Stimulated activated CD4-positive, alpha-beta T cell treated with anti-CD3 and anti-CD28 coated beads, TNF-alpha, amount 100 ng/mL, for 4 hours (primary cell): ENCODE measurements at places on chromosomes 5 and 9.

DNA sequence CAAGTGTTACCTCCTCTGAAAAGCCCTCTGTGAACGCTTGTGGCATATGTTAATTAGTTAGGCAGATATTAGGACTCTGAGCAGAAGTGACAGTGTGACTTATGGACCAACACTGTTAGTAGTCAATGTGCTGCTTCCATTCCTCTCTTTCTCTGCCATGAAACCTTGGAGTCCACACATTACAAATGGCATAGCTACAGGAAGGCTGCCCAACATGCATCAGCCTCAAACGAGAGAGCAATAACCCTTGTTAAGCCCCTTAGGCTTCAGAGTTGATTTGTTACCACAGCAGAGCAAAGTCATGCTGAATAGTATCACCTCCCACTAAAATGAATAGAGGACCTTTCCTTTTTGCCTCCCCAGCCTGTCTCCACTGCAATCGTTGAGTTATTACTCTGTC lies 397.7 kb upstream of the SMARCA2 start:
- DNase-seq = no peak

DNA sequence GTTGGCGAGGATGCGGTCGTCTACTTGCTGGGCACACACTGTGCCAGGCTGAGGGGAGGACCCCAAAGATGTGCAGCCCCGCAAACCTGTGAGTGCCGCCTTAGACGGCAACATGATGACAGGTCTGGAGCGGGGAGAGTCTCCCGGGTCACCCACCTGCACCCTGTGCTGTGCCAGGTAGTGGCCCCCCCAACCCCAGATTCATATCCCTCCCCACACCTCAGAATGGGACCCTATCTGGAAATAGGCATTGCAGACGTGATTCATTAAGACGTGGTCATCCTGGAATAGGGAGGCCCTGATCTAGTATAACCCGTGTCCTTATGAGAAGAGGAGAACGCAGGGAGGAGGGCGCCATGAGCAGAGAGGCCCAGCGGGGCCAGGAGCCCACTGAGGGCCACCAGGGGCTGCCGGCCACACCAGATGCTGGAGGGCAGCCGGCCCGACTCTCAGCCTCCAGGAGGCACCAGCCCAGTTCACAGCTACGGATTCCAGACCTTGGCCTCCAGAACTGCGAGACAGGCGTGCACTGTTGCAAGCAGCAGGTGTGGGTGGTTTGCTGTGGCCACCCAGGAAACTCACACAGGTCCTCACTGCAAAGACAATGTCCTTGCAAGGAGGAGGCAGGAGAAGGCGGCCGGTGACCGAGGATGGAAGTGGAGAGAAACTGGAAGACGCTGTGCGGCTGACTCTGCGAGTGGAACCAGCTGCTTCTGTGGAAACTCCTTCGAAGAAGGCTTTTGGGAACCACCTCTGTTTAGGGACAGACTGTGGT lies 131.9 kb upstream of the LPCAT1 start:
- DNase-seq = no peak

- DNase-seq = no peak
Observed at GRCh38 chr5:55699041-55699688, 13.0 kb downstream of the SLC38A9 start.

GRCh38 chr5:18397371-18397770 lies 763.1 kb downstream of the TAF11L14 start:
- no peak for DNase-seq

DNA sequence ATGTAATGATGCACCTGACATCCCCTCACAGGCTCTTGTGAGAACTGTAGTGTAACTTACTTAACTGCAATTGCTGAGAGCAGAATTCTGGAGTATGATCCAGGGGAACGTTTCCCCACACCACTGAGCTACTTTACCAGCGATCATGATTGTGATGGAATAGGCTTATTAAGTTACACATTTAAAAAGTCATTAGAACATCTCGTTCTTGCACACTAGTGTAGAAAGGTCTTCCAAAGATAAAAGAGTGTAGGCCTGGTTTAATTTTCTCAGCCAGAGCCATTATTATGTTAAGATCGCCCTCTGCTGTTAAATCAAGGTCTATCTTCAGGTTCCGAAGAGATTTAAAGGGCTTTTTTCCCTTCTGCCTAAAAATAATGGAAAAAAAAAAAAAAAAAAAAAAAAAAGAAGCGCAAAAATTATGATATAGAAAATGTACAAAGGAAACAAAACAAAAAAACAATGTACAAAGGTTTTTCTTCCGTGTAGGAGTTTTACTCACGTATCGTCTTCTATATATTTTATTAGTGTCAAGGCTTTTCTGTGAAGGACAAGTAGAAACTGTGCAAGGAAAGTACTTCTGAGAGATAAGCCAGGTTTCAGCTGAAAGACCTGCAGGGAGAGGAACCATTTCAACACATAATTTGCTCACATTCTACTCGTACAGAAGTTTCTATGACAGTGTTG lies 18.6 kb upstream of the MOB3B start:
- no peak for DNase-seq

- no peak for DNase-seq
Observed at GRCh38 chr9:93033531-93033930, 25.0 kb upstream of the SUSD3 start.

DNA sequence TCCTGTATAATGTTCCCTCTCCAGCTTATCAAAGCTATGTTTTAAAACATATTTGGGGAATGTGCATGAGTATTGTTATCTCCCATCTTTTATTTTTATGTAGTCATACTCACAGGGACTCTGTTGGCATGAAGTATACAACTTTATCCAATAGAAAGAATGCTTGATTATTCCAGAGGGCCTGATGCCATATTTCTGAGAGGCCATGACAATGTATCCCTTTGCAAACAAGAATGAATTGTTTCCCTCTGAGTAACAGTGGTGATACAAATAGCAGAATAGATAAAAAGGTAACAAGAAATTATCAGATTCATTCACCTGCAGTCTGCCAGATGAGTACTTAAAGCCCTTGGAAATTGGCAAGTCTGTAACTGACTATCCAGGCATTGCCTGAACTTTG lies 125.9 kb downstream of the PLK2 start:
- no peak for DNase-seq

DNA sequence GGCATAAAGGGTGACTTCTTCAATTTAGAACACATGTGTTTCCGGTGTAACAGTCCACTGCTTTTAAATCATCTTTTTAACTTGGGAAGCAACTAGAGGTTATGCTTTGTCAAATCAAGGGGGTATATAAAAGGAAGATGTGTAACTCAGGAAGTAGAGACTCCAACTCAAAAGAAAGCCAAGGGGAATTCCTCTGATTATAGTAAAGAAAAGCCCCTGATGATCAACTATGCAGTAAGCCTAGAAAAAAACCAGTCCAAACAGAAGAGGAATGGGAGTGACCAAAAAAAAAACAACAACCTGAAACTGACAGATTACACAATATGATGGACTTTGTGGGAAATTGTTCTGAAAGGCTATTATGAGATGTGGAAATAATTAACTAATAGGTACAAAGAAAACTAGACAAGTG lies 90.3 kb downstream of the AK8 start:
- no peak for DNase-seq

DNA sequence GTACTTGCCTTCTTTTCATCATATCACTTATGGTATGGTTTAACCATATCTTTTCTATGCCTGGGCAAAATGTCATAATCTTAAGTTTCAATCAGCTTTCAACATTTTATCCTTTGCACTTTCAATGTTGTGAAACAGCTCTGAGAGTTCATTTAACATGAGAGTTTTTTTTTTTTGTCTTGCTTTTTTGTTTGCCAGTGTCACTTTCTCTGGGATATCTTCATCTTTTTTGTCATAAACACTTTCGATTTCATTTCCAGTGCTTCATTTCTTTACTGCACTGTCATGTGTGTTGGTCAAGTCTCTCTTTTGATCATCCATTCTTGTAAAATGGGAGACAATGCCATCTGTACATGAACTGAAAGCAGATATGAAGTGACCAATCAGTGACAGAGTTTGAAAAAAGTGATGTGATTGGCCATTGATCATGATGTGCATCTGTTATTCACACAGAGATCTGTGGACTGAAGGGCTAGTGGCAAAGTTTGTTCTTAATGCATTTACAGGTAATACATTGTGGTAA lies 7.5 kb upstream of the POU5F2 start:
- DNase-seq = no peak

DNA sequence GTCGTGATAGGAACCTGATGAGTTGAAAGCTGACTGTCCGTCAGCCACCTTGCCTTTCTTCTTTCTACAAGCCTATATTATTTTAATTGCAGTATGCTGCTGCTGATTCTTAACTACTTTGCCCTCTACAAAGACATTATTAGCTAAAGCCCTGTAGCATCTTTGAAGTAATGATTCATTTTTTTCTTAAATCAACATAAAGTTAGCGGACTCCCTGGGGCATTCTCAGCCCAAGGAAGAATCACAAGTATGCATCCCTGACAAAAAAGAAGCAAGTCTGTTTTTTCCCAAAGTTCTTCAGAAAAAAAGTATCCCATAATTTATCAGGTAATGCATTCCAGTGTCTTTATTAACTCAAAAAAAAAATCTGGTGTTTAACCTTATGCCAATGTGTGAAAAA lies 69.5 kb upstream of the TAS2R1 start:
- DNase-seq = no peak

DNA sequence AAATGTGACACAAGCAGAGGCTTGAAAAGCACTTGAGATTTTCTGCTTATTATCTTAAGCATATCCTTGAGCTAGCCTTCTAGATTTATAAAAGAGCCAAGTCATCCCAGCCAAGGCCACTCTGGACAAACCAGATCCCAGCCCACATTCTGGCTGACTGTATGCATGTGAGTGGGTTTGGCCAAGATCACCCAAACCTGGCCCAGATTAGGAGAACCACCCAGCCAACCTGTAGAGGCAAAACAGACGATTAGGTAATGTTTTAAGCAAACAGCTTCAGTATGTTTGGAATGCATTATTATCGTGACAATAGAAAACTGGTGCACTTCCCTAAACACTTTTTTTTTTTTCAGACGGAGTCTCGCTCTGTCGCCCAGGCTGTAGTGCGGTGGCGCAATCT lies 151.9 kb downstream of the SPATA31D1 start:
- DNase-seq = no peak

GRCh38 chr5:176856746-176857145 lies 42.4 kb downstream of the HK3 start:
- no peak for DNase-seq

- DNase-seq = no peak
Observed at GRCh38 chr5:172554562-172554961, 86.5 kb upstream of the NEURL1B start.

- DNase-seq = no peak
Observed at GRCh38 chr5:84764227-84764626, 379.5 kb upstream of the EDIL3 start.

- DNase-seq = no peak
Observed at GRCh38 chr5:44943647-44944046, 134.9 kb downstream of the MRPS30 start.

DNA sequence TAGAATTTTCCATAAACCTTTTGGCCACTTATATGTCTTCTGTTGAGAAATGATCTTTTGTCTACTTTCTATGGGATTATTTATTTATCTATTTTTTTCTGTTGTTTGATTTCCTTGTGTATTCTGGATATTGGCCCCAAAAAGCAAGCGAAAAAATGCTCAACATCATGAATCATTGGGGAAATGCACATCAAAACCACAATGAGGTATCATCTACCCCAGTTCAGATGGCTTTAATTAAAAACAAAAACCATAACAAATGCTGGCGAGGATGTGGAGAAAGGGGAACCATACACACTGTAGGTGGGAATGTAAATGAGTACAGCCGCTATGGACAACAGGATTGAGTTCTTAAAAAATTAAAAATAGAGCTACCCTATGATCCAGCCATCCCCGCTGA lies 125.0 kb upstream of the LPCAT1 start:
- DNase-seq = no peak

DNA sequence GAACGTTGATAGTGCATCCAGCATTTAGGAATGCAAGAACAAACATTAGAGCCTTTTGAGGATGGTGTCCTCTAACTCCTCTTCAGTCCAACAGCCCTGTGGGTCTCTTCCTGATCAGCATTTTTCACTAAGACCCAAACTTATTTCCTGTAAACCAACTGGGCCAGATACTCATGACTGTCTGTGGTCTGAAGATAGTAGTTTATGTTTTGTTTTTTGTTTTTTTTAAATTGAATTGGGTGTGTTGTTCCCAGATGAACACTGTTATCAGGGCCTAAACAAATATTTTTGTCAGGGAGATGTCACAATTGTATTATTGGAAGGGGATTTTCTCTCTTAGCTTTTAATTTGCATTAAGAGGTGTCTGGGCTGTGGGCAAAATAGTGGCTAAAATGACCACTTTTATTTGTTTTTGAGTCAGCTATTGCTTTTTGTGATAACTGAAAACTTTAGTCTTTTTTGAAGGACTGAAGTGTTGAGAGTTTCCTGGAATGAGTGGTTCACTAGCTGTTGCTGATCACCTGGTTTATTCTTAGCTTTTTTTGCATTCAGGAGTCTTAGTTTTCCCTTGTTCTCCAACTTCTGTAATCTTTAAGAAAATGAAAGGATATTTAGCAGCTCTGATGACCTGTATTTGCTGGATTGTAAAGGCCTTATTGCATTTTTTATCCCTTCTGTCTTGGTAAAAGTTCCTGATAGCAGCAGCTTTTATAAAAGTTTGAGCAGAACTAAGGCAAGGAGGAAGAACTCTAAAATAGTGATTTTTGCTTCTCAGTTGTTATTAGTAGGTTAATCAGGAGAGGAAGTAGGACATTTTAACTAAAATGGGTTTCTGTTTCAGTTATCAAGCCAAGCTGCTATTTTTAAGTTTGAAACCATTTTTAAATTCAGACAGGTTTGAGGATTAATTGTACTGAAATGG lies 5.5 kb downstream of the MAN2A1 start:
- no peak for DNase-seq

DNA sequence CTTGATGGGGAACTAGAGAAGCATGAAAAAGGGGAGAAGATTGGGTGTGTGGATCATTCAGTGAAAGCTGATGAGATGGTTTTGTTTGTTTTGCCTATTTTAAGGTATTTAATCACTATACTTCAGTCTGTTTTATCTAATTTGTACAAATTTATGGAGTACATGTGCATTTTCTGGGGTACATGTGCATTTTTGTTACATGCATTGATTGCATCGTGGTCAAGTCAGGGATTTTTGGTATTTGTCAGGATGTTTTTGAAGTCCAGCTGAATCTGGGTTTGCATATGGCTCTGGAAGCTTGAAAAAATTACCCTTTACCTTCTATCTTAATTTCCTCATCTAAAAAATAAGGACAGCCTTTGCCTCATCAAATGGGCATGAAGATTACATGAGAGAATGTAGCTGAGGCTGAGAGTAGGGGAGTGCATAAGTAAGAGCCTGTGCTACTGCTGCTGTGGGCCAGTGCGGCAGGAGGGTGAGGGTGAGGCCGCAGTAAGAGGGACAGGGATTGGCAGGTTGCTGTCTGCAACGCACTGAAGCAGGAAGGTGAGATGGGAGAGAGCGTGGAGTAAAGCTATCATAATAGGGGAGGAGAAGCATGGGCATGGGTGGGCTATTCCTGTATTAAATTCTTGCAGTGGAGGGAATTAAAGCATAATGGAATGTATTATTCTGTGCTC lies 139.8 kb downstream of the NPR3 start:
- DNase-seq = no peak

DNA sequence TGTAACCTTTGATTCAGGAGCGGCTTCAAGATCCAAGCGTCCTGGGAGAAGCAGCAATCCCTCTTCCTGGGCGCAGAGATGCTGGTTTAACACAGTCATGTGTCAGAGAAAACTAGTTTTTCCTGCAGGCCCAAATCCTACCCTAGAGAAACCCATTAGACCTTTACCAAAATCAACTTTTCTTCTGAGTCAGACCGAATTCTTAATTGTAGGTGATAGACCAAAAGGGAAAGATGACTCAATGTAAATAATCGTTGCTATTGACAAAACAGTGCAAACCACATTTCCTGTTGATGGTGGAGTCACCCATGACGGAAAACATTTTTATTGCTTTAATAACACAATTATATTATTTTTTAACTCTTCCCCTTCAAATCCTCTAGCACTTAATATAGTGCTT lies 40.1 kb downstream of the SLC1A1 start:
- no peak for DNase-seq
